Fibroblast of mammary gland (primary cell): ENCODE measurements at places on chromosomes 11 and 22.

GRCh38 chr22:38901111-38901641 lies 29.2 kb upstream of the CBX6 start:
- no peak for DNase-seq

DNA sequence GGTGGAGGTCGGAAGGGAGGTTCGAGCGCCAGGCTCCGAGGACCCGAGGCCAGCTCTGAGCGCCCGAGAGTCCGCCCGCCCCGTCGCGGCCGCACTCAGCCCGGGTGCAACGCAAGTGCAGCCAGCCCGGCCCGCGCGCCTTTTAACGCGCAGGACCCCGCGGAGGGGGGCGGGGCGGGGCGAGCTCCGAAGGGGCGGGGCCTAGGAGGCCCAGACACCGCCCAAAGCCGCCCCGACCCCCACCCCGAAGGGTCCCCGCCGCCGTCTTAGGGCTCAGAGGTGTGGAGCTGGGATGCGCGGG lies at the start of gene PHOX2A:
Gene PHOX2A, minus strand, starts transcription at position 117 of the 301 bp plus-strand sequence. CDS start 172 bp downstream, outside the sequence.
- DNase-seq = no peak

- DNase-seq = no peak
Observed at GRCh38 chr11:129268371-129268770, 76.2 kb upstream of the ARHGAP32 start.

- no peak for DNase-seq
Observed at GRCh38 chr22:37023743-37024338, 4.3 kb downstream of the MPST start.

- peak; percentile 51 for DNase-seq
Observed at GRCh38 chr11:84333221-84333620, 1047.1 kb upstream of the CCDC90B start.

DNA sequence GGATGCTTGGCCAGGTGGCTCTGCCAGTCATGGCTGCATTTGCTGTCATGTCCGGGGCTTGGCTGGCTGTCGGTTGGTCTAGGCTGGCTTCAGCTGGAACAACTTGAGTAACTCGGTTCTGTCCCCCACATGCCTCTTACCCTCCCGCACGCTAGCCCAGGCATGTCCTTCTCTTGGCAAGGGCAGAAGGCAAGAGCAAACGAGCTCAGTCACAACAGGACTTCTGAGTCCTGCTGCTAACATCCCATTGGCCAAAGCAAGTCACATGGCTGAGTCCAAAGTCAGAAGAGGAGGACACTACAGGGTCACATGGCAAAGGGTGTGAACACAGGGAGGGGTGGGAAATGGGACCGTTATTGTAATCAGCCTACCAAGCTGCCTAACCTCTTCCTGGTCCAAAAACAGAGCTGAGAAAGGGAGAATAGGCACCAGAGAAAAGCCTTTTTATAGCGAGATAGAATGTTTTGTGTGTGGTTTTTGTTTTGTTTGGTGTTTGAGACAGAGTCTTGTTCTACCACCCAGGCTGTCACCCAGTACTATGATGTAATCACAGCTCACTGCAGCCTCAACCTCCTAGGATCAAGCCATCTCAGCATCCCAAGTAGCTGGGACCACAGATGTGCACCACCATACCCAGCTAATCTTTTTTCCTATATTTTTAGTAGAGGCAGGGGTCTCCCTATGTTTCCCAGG lies 81.9 kb downstream of the MN1 start:
- peak; percentile 30 for DNase-seq

- DNase-seq = no peak
Observed at GRCh38 chr22:29277927-29278326, 9.9 kb downstream of the EWSR1 start.

GRCh38 chr11:69284081-69284511 lies 9.9 kb upstream of the MYEOV start:
- DNase-seq = no peak

DNA sequence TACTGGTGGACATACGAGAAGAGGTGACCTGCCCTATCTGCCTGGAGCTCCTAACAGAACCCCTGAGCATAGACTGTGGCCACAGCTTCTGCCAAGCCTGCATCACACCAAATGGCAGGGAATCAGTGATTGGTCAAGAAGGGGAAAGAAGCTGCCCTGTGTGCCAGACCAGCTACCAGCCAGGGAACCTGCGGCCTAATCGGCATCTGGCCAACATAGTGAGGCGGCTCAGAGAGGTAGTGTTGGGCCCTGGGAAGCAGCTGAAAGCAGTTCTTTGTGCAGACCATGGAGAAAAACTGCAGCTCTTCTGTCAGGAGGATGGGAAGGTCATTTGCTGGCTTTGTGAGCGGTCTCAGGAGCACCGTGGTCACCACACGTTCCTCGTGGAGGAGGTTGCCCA lies 6.9 kb downstream of the TRIM6 start:
- DNase-seq = no peak

- no peak for DNase-seq
Observed at GRCh38 chr22:18028817-18029527, 4.6 kb upstream of the MICAL3 start.

- DNase-seq = no peak
Observed at GRCh38 chr11:96736601-96737000, 346.8 kb downstream of the JRKL start.

DNA sequence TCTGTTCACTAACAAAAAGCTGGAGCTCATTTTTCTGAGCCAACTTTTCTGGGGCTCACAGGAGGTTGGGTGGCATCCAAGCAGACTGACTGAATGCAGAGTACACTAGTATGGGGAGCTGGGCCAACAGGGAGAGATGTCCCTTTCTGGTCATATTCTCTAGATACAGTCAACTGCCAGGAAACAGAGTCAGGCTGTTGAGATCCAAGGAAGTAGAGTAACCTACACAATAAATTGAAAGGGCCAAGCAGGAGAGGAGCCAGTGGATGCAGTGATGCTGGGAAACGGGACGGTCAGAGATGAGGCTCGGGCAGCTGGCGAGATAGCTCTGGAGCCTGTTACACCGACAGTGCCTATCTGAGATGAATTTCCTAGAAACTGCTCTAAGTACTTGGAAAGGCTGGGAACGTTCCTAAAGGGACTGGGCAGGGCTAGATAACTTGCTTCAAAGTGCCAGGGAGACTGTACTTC lies 71.1 kb downstream of the LARGE2 start:
- DNase-seq = peak; percentile 64

- DNase-seq = no peak
Observed at GRCh38 chr11:64044730-64045393, 9.1 kb downstream of the FLRT1 start.

GRCh38 chr11:47532597-47533213 lies 20.2 kb downstream of the CELF1 start:
- no peak for DNase-seq

DNA sequence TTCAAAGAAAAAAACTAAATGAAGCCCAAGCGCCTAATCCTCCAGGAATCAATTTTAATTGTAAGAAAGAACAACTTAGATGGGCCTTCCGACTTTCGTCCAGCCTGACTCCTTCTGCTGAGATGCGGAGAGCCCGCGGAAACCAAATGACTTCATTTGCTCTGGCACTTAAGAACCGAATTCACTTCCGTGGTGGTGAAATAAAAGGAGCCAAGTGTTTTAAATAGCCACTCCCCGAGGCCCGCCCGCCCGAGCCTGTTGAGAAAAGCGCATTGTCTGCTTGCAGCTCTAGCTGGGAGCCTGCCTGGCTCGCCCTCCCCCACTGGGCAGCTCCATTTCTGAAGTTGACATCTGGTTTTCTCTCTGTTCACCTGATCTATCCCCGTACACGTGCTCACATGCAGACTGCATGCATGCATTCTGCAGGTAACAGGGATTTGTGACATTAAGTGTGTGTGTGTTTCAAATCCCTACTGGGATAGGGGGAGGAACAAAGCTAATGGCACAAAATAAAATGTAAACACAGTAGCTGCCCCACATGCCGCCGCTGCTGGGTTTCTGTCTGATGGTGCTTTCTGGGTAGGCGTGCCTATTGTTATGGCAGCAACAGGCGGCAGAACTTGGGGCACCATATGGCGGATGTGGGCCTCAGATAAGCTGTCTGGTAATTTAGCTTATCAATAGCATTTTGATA lies 6.2 kb downstream of the TEAD1 start:
- DNase-seq = peak; percentile 92

DNA sequence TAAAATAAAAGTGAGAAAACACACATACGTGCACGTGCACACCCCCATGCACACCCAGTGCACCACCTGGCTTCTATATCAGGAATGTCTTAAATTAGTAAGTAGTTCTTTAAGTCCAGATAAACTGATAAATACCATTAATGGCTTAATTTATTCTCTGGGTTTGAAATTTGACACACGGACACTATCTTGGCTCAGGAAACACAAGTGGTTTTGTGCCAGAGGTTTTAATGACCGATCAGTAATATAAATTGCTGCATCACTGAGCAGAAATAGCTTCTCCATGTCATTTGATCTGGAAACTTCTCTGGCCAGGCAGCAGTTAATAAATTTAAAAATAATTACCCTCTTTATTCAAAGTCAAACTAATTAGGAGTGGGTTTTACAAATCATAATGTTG lies 101.5 kb upstream of the NNMT start:
- no peak for DNase-seq

GRCh38 chr11:3926458-3927095 lies 71.1 kb downstream of the STIM1 start:
- DNase-seq = no peak

- DNase-seq = no peak
Observed at GRCh38 chr11:33668468-33668825, 32.2 kb downstream of the C11orf91 start.

DNA sequence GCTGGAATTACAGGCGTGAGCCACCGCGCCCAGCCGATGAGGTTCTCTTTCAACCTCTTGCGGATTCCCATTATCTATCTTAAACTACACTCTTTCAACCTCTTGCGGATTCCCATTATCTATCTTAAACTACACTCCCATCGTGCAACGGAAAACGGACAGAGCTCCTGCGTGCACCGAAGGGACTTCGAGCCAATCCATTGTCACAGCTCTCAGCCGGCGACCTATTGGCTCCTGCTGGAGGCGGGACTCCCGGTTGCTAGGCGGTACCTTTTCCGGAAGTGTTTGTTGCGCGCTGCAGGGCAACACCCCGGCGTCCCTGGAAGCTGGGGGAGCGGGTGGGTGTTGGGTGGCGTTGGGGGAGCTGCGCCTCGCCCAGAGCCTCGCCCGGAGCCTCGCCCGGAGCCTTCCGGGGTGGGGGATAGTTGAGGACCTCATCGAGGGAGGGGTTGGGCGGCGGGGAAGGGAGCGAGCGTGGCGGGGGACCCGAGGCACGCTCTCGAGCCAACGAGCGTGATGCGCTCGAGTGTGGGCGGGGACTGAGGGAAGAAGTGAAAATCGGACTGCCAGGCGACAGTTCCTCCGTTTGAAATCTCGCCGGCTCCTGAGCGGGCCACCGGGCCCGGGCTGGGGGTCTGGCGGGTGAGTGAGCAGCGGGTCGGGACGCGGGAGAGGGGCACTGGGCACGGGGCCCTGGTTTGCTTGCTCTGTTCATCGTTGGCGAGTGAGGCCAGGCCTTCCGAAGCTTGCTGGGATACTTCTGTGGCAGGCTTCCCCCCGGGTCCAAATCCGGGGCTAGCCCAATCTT lies at the start of gene CEP164:
Gene CEP164, plus strand, starts transcription at position 288 of the 808 bp plus-strand sequence. CDS start 10,733 bp downstream, outside the sequence.
- DNase-seq = peak; percentile 96

DNA sequence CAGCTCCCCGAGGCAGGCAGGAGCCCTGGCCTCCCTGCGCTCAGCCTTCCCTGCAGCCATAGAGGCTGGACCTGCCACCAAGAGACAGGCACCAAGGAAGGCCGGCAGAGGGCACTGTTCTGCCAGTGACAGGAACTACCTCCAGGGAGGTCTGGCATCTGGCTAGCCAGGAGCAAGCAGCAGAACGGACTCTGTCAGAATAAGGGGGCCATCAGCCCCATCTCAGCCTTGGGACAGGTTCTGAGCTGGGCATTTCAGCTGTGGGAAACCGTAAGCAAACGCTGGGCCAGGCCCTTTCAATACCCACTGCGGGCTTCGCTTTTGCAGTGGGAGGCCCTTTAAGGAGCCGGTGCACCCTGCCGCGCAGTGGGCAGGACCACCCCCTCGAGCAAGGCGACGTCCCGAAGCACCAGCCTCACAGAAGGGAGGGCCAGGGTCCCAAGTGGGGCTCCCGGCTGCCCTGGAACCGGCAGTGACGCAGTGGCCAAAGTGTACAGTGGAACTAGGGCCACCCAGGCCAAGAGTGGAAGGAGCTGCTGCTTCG lies 18.2 kb downstream of the IFT27 start:
- DNase-seq = peak; percentile 69

DNA sequence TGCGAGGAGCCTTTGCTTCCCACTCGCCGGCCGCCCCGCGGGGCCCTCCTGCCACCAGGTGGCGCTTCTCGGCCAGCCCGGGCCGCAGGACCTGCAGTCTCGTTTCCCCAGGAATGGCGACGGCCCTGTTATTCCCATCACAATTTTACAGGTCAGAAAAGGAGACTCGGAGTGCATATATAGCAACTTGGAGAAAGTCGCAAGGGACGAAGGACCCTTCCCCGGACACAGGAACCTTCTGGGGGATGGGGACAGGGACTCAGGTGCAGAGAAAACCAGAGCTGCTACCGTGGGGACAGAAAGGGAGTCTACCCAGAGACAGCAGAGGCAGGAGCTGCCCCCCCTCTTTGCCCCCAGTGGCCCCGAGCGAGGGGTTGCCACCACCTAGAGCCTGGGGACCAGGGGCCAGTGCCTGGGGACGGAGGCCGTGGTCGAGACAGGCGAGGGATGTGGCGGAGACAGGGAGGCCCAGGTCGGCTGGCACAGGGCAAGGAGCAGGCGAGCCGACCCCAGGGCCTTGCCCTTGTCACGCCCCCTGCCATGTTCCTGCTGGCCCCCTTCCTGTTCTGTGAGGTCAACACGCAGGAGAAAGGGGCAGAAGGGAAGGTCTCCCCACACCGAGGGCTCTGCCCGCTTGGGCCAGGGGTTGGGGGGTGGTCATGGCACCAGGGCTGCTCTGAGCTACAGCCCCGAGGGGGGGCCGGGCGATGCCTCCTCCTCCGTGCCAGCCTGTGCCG lies 3.5 kb upstream of the KRTAP5-6 start:
- DNase-seq = peak; percentile 44
